ENCODE measurements at places on chromosomes 6 and 20.

DNA sequence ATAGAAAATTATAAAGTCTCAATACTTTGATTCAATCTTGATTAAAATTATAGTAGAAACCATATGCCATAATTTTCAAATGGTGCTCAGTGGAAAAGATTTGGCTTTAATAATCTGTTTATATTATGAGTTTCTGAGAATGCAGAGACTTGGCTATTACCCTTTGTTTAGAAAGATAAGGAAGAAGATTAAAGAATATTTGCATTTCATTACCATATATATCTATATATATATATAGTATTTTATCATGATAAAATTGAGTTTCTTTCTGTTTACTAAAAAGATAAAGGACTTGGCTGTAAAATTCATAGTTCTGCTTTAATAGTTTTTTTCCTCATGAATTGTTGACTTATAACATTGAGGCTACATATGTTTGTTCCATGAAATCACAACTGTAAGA, 679.3 kb upstream of the MAP3K7 start:
- DNase-seq, result no peak

DNA sequence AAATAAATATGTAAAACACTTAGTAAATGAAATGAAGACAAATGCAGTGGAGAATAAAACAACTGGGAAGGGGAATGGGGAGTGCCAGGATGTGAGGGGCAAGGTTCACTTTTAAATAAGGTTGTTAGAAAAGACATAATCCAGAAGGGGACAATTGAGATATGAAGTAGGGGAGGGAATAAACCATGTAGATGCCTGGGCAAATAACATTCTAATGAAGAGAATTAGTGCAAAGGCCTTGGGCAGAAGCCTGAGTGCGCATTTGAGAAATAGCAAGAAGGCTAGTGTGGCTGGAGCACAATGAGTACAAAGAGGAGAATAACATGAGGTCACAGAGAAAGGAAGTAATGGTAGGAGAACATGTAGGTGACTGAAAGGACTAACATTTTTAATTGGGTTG, 2.4 kb downstream of the CEP57L1 start:
- DNase-seq, result no peak

DNA sequence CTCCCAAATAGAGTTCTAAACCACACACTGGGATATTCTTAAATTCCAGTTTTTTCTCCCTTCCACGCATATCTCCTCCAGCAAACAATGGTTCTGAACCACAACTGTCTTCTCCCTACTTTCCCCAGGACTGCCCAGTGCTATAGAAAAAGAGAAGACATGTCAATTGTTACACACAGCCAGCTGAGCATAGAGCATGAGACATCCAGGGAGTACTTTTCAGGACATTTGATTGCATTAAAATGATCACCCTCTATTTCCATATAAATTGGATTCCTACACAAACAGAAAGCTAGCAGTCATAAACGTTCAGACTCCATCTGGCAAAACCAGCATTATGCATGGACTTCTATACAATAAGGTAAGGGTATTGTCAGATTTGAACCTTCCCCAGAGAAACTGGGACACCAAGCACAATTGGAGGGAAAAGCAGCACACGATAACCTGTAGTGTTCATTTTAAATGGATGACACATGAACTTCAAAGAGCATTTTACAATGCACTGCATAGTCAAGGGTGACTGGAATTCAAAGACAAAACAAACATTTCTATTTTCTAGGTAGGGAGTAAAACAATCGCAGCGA, 93.1 kb upstream of the HEY2 start:
- DNase-seq, result no peak

GRCh38 chr6:20241102-20241501, 28.8 kb upstream of the MBOAT1 start:
- DNase-seq, result no peak
